Caudate nucleus (tissue), 63 donors: ENCODE measurements at places on chromosomes 2 and 18.

DNA sequence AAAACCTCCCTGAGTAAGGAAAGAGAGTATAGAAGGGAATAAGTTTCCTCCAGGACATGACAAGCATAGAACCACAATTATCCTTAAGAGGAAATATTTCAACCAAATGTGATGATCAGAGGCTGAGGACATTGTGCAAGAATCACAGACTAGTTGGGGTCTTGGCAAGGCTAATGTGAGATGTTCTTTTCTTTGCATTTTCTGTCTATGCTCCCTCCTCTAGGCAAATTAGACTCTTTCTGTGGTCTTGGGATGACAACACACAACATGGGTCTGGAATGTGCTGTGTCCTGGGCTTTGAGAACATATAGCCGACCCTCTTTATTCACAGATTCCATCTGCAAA, 32.0 kb upstream of the IL1RL1 start:
- DNase-seq: no peak

- DNase-seq: no peak
Observed at GRCh38 chr2:109680523-109681297, 66.5 kb downstream of the SOWAHC start.

- no peak for DNase-seq
Observed at GRCh38 chr2:30233271-30234009, 2.1 kb downstream of the LBH start.

DNA sequence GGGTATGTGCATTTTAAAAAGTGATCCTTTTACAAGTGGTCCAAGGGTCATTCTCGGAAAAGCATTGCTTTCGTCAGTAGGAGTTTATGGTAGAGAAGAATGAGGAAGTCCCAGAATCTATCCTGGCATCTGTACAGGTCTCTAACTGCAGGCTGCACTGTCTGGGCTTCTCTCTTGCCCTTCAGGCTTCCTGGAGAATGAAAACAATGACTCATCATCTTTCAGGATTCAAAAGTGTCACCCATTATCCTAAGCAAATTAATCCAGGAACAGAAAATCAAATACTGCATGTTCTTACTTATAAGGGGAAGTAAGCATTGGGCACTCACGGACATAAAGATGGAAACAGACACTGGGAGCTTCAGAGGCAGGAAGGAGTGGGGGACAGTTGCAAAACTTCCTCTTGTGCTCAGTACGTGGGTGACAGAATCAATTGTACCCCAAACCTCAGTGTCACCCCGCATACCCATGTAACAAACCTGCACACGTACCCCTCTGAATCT, 60.2 kb upstream of the TXNDC2 start:
- DNase-seq: no peak

GRCh38 chr2:207243601-207244000, 77.9 kb upstream of the KLF7 start:
- DNase-seq: no peak
